ENCODE measurements at places on chromosomes 5 and 9.
A peak's percentile ranks its signal among the peaks of the same experiment; 100 is the strongest.

GRCh38 chr5:102307232-102307631, 11.1 kb upstream of the SLCO4C1 start:
- peak; percentile 2 for DNase-seq

DNA sequence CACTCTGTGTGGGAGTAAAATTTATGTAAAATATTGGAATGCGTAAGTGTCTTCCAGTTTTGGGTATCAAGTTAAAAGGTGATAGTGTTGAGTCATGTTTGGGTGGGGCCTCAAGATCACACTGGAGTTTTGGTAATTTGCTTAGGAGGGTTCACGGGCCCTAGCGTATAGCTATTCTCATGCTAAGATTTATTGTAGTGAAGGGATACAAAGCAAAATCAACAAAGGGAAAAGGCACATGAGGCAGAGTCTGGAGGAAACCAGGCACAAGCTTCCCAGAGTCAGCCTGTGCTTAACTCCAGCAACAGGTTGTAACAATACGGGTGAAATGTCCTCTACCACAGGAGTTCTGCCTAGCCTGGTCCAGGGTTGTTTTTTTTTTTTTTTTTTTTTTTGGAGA, 20.2 kb downstream of the HSPA4 start:
- no peak for DNase-seq

- DNase-seq = no peak
Observed at GRCh38 chr9:23322392-23322791, 503.6 kb downstream of the ELAVL2 start.

- DNase-seq = no peak
Observed at GRCh38 chr5:80346055-80346454, 26.3 kb downstream of the SPZ1 start.

DNA sequence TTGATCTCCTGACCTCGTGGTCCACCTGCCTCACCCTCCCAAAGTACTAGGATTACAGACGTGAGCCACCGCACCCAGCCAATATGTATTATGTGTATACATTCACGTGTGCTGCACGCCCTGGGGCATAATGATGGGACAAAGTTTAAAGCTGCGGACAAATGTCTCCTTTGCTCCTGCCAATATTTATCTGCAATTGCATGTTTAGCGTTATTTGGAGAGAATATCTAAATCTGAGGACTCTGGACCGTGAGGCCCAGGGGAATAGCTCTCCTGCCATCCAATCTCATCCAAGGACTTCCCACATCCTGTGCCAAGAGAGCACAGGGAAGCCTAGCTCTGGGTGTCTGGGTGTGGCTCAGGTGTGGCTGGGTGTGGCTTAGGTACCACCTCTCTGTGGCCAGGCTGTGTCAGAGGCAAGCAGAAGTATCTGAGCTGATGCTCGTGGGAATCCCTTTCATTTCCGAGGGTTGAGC, 6.9 kb upstream of the BOD1 start:
- DNase-seq = no peak

DNA sequence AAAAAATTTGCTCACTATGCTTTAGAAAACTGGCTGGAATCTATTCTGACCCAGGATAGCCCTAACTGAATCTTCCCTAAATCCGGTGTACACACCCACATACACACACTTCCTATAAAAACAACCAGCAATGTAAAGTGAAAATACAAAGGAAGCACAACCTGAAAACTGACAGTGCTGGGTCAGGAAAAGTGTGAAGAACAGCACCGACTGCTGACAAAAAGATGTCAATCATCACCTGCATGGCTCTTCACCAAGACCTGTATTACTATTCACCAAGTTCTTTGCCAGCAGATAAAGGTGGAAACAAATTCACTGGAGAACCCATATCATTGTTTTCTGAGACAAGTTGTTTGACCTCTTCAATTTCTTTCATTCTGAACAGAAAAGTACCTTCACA, 293.8 kb upstream of the GRAMD2B start:
- DNase-seq = no peak

GRCh38 chr5:36441280-36441679, 139.6 kb upstream of the RANBP3L start:
- DNase-seq = no peak

- no peak for DNase-seq
Observed at GRCh38 chr5:39273314-39273954, 54.1 kb upstream of the FYB1 start.

DNA sequence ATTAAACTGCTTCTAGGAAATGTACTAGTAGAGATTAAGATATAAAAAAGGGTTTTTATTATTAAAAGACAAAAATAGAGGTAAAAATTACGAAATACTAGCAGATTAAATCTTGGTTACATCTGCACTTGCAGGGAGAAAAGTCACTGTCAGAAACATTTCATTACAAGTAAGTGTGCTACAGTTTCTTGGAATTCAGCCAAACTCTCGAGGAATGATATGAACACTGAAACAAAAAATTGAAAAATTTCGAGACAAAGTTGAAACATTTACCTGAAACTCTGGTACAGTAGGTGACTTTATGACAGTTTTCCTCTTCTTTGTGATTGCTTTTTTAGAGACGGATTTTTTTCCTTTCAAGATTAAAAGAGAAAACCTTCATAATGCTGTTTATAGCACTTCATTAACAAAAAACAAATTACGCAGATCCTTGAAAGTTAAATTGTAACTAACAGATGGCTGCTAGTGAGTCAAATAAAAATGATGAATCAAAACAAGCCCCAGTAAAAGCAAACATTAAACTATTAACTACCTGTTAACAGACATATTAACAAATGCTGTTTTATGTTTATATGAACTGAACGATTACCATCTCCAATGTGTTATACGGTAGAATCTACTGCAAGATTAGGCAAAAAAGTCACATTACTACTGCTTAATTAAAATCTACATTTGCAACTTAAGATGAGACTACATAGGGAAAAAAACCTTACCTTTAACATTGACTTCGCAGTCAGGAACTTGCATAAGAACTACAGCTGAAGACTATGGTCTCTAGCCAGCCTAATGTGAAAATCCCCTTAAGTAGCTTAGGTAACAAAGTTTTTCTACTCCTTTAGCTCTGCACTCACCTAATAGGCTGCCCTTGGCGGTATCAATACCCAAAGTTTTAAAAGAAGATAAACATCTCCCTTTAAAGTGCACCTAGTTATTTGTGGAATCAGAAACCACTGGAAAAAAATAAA, 61.4 kb downstream of the RANBP6 start:
- DNase-seq = no peak

DNA sequence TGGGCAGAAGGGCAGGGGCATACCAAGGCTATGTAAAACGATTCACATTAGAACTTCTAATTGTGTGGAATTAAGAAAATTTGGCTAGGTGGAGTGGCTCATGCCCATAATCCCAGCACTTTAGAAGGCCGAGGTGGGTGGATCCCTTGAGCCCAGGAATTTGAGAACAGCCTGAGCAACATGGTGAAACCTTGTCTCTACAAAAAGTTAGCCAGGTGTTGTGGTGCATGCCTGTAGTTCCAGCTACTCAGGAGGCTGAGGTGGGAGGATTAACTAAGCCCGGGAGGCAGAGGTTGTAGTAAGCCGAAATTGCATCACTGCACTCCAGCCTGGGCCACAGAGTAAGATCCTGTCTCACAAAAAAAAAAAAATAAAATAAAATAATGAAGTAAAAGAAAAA, 65.2 kb downstream of the LIX1 start:
- no peak for DNase-seq

GRCh38 chr9:93329629-93330280, 121.7 kb upstream of the FAM120A start:
- no peak for DNase-seq

GRCh38 chr5:151780348-151780747, 8.6 kb downstream of the G3BP1 start:
- no peak for DNase-seq

- DNase-seq = no peak
Observed at GRCh38 chr5:179373961-179374505, 28.8 kb upstream of the ADAMTS2 start.

- DNase-seq = peak; percentile 38
Observed at GRCh38 chr5:171442287-171443042, 23.0 kb downstream of the FGF18 start.

DNA sequence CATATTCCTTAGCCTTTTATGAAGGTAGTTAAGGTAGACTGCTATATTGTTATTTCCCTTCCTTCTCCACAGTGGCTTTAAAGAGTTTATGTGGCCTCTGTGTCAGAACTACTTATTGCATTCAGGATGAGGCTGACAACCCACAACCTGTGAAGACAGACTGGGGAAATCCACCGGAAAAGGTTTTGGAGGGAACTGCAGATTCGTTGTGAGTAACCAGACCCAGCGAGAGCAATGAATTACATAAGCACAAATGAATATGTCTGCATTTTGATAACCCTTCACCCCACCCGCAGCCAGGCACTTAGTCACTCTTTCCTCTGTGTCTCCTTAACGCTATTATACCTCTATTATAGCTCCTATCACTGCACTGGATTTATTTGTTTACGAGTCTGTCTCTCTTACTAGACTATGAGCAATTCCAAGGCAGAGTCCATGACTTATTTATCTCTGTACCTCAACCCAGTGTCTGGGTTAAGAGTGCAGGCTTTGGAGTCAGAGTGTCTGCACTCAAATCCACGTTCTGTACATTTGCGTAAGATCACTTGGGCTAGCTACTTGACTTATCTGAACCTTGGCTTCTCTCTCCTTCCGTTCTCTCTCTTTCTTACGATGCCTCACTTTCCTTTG, 19.2 kb downstream of the KCTD16 start:
- no peak for DNase-seq

DNA sequence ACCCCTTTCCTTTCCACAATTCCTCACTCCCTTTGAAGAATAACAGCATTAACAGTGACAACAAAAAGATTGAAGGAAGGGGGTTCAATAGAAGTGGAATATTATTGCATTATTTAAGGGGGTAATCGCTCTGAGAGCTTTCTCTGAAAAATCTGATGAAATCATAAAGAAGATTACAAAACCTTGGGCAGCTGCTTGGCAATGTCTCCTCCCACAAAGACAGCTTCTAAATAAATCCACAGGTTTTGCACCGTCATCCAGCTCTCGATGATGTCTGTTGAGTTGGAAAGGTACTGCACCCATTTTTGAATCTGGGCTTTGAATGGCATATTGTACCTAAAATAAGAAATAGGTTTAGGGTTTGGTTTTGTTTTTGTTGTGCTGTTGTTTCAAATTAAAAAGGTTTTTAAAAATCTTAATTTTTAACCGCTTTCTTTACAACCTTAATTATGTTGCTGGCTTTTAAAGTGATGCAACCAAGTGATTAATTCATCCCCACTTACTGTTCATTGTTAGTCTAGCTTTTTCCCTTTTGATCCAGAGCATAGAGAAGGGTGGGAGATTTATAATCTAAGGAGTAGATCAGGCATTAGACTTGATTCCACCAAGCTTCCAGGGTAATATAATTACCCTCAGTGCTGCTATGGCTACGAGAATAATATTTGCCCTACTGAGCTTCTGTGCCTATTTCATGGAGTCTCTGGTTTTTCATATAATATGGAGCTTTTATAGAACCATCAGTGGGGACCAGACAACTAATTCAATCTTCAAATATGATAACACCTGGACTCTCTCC, 85.0 kb downstream of the DNAH5 start:
- DNase-seq = no peak
